CD4-positive, alpha-beta T cell treated with Interleukin-6 at 100 ng/mL for 8 hours (primary cell): ENCODE measurements at places on chromosomes 3 and 15.
A peak's percentile ranks its signal among the peaks of the same experiment; 100 is the strongest.

DNA sequence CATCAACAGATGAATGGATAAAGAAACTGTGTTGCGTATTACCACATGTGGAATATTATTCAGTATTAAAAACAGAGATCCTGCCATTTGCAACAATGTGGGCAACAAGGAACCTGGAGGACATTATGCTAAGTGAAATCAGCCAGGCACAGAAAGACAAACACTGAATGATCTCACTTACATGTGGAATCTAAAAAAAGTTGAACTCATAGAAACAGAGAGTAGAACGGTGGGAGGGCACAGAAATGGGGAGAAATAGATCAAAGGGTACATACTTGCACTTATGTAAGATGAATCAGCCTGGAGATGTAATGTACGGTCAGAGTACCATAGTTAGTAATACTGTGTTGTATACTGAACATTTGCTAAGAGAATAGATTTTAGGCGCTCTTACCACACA is 29.8 kb upstream of the MUC13 start:
- DNase-seq: no peak

GRCh38 chr15:98682992-98683701 is 34.8 kb downstream of the IGF1R start:
- DNase-seq: no peak

DNA sequence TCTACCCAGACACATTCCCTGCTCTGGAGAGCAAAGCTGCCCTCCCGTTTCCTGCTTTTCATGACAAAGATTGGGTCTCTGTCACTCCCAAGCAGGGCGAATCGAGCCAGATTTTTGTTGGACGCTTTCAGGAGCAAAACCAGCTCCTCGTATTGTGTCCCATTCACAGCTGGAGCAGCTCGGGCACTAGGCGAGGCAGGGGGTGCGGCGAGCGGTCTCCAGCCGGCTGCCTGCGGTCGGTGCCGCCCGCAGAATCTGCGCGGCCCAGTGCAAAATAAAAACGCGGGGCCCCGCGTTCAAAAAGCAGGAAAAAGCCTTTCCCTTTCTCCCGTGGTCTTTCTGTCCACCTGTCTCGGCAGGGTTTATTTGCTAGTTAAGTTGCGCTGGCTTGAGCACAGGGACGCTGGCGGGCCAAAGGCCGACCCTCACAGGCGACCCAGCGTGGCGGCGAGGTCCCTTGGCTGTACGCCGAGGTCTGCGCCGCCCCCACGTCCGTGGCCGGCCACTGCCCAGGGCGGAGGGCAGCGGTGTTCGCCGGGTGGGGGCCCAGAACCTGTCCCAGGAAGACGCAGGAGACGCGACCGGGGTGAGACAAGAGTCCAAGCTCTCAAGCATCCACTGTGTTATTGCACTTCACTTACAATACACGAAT is 71.2 kb downstream of the CYP19A1 start:
- no peak for DNase-seq

DNA sequence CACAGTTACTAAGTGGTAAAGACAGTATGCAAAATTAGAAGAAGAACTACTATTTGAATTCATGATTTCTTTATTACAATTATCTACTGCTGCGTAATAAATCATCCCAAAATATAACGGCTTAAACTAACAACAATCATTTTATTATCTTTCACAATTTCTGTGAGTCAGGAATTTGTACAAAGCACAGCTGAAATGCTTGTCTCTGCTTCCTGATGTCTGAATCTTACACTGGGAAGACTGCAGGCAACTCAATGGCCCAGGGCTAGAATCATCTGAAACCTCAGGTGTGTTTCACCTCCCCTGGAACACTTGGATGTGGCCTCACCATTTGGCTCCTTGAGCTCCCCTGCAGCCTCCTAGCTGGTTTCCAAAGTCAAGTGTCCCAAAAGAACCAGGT is 145.1 kb downstream of the MAGI1 start:
- no peak for DNase-seq

GRCh38 chr15:75306188-75306587 is 23.6 kb downstream of the GOLGA6D start:
- no peak for DNase-seq

- DNase-seq: no peak
These were observed 632 bp upstream of the COPS2 start for GRCh38 chr15:49155834-49156627.

DNA sequence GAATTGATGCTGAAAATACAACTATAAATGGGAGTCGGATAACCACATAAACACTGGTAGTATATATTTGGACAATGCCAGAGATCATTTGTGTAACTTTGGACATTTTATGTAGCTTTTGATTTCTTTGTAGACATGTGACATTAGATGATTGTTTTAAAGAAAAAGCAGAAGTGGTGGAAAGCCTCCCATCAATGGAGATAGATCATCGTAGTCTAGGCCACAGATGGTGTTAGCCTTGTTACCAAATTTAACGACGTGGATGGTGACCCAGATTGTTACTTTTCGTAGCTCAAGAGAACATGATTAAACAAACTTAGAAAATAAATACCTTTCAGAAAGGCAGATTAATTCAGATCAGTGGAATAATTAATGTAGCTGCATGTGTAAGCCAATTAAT is 8.8 kb downstream of the CACNA1D start:
- no peak for DNase-seq

GRCh38 chr15:82168296-82168695 is 94.2 kb downstream of the EFL1 start:
- DNase-seq: no peak

GRCh38 chr3:25283613-25284012 is 144.4 kb upstream of the RARB start:
- no peak for DNase-seq

DNA sequence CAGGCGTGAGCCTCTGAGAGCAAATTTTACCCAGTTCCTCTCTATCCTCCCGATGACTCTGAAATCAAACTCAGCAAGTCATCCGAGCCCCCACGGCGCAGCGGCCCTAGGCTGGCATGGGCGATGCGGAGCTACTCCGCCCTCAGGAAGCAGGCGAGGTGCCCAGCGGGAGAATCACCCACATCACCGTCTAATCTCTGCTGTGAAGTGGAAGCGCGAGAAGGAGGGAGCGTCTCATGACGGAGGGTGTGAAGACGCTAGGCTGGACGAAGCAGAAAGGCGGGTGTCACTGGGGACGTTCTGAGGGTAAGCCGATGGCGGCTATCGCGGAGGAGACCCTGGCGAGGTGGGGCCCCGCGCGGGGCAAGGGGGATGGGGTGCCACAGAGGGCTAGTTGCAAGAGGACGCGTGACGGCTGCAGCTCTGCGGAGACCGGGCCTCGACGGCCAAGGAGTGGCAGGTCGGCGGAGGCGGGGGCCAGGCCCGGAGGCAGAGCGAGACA is 9.1 kb upstream of the GNAI2 start:
- no peak for DNase-seq

DNA sequence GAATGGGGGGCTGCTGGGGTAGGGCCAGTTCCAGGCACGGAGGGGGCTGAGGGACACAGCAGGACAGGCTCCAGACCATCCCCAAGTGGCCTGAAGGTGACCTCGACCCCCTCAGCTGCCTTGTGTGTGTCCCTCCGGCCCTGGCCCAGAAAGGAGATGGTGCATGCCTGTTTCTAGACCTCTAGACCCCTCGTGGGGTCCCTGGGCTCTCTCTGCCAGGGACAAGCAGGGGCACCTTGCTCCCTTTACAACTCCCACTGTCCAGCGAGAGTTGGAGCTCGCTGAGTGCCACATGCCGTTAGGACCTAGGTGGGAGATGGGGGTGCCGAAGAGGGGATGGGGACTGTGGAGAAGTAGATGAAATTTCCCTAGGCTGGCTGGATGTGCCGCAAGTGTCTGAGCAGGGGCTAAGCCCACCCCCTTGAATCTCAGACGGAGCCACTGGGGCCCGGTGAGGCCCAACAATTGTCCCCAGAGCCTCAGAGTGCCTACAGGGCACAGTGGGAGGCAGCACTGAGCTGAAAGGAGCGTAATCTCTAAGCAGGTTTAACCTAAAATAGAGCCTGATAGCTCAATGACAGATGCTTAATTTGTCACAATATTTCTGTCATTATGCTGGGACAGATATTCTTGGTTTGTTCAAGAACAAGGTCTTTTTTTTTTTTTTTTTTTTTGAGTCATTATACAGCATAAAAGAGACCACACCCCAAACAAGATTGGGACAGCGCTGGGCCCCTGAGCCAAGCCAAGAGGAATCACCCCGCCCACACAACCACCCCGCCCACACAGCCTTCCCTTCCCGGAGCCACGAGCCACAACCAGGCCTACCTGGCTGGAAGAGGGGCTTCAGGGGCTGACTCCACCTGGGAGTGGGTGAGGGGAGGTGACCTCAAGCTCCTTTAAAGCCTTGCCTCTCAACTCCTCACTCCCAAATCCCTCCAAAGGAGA is 23.6 kb upstream of the KLF13 start:
- DNase-seq: no peak

DNA sequence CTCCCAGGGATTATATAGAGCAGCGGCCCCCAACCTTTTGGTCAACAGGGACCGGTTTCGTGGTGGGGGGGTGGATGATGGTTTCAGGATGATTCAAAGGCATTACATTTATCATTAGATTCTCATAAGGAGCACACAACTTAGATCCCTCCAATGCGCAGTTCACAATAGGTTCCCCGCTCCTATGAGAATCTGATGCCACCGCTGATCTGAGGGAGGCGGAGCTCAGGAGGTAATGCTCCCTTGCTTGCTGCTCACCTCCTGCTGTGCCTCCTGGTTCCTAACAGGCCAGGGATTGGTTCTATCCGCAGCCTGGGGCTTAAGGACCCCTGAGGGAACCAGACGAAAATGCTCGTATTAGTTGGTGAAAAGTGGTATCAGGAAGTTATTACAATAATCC is 1.3 kb upstream of the HACD2 start:
- DNase-seq: peak; percentile 10

GRCh38 chr3:181757694-181758306 is 46.1 kb downstream of the SOX2 start:
- DNase-seq: no peak

GRCh38 chr3:142086581-142087090 is 62.7 kb downstream of the TFDP2 start:
- DNase-seq: no peak

- DNase-seq: no peak
These were observed 47.6 kb upstream of the ATP1B3 start for GRCh38 chr3:141828890-141829289.

DNA sequence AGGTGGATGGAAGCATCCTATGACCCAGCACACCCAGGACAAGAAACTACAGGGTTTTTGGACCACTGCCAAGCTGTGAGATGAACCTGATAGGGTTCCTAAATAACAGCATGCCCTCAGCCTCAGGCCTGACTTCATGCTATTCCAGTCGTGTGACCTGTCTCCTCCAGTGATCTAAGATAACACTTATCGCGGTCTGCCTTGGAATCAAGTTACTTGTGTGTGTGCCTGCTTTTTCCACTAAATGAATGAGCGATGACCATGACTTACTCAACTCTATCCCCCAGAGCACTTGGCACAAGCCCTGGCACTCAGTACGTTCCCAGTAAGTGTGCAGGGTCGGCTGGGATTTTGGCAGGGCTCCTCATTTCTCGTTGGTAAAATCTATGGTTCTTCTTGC is 172.7 kb upstream of the TP63 start:
- no peak for DNase-seq

DNA sequence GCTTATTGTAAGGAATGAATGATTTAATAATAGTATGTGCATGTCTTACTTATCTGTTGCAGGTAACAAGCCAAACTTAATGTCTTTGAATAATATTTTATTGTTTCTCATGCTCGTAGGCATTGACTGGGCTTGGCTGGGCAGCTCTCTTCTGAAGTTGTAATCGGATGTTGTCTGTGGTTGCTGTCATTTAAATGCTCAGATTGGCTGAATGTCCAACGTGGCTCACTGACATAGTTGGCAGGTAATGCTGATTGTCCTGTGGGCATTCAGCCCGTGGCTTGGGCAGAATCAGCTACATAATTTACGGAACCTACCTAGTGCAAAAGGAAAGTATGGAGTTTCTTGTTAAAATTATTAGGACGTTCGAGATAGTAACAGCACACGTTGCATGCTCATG is 297.4 kb upstream of the GBE1 start:
- DNase-seq: no peak

DNA sequence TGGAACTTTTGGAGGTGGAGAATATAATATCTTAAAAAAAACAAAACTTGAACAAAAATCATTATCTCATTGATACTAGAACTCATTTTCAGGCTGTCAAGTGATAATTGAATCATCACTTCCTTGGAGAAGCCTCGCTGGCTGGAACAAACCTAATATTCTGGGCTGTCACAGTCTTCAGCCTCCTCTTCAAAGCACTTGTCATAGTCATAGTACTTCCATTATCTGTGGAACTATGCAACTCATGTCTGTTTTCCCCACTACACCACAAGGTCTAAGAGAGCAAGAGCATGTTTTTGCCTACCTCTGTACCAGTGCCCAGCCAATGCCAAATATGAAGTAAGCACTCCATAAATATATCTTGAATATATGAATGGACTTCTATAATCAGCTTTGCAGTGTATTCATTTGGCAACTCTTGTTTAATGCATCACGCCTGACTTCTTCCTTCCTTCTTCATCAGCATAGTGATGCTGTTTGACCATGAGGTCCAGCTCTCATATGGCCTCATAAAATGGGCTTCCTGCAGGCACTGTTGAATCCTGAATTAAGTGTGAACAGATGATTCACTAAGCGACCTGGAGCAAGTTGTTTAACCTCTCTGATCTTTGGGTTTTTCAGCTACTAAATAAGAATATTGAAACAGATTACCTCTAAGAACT is 86.6 kb upstream of the SNRK start:
- no peak for DNase-seq

DNA sequence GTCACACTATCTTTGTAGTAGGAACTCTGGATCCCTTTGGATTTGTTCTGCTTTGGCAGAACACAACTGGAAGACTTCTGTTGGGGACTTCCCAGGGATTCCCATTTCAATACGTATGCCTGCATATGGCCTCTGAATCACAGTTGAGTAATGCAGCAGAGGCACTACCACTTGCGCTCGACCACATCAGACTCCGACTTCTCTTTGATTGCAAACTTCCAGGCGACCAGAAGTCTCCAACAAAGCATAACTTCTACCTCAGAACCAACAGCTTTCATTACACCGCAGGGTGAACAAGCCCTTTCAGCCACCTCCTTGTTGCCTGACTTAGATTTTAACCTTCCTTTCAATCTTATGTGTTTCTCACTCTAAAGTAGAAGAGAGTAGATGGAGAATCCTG is 924.4 kb downstream of the IGSF11 start:
- DNase-seq: no peak

DNA sequence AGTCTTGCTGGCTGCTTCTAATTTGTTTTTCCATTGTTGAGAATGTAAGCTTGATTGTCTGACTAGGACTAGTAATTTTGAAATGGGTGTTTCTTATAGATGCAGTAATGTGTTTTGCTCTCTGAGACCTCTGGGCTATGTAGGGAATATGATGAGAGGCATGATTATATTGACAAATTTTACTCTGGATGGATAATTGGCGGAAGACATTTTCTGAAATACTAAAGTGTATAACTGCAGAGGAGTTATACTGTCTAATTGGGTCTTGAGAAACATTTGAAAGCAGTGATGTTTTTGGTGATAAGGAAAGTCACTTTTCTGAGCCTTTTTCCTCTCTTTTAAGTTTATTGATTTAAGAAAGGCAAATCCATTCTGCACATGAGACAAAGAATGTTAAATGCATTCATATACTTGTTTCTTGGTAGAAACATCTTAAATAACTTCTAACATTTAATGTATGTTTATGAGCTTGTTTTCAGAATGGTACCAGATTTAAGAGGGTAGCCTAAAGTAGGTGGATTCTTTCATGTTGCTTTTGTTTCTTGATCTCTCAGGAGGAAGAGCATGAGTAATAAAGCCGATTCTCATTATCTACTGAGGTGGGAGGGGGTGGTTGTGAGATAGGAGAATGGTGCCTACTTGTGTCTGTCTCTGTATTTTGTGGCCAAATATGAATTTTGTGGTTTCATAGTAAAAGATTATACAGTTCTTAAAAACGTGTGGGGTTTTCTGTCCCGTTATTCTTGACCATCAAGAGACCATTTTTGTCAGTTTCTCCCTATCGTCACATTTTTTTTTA is 2.0 kb downstream of the ATP2C1 start:
- DNase-seq: no peak
